ENCODE measurements at places on chromosomes 3 and 15.

- no peak for DNase-seq
Observed at GRCh38 chr3:133667118-133667517, 5.4 kb upstream of the TOPBP1 start.

GRCh38 chr3:111285694-111286093 is 214.1 kb downstream of the NECTIN3 start:
- DNase-seq = no peak

- DNase-seq = no peak
Observed at GRCh38 chr3:179083977-179084376, 12.4 kb upstream of the ZMAT3 start.

DNA sequence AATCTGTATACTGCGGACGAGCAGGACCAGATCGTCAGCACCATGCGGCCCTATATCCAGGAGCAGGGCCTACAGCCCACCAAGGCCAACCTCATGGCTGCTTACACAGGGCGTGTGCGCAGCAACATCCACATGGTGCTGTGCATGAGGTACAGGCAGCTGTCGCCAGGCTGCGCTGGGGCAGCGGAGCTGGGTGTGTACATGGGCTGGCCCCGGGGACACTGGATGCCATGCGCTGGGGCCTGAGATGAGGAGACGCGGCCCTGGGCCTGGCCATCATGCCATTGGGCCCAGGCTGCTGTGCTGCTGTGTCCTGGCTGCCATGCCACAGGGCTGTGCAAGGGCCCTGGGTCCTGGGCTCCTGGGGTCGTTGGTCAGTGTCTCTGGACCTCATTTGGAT is 61.5 kb downstream of the SEMA3G start:
- no peak for DNase-seq

GRCh38 chr3:37591116-37591781 is 270.4 kb upstream of the CTDSPL start:
- no peak for DNase-seq

- no peak for DNase-seq
Observed at GRCh38 chr3:78140866-78141265, 1101.0 kb downstream of the ROBO2 start.

DNA sequence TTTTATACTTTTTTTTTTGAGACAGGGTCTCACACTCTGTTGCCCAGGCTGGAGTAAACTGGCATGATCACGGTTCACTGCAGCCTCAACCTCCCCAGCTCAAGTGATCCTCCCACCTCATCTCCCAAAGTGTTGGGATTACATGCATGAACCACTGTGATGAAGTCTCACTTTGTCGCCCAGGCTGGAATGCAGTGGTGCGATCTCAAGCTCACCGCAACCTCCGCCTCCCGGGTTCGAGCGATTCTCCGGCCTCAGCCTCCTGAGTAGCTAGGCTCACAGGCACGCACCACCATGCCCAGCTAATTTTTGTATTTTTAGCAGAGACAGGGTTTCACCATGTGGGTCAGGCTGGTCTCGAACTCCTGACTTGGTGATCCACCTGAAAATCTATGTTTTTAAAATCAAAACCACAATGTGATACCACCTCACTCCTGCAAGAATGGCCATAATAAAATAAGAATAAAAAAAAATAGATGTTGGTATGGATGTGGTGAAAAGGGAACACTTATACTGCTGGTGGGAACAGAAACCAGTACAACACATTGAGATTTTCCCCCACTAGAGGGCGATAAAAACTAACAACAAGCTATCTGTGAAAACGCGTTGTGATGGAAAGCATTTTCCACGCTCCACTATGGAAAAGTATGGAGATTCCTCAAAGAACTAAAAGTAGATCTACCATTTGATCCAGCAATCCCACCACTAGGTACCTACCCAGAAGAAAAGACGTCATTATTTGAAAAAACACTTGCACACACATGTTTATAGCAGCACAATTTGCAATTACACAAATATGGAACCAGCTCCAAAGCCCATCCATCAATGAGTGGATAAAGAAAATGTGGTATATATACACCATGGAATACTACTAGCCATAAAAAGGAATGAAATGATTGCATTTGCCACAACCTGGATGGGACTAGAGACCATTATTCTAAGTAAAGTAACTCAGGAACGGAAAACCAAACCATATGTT is 26.8 kb upstream of the OCA2 start:
- no peak for DNase-seq

GRCh38 chr3:65961733-65962132 is 77.0 kb downstream of the MAGI1 start:
- DNase-seq = no peak

- no peak for DNase-seq
Observed at GRCh38 chr3:4996223-4996765, 17.1 kb downstream of the BHLHE40 start.

DNA sequence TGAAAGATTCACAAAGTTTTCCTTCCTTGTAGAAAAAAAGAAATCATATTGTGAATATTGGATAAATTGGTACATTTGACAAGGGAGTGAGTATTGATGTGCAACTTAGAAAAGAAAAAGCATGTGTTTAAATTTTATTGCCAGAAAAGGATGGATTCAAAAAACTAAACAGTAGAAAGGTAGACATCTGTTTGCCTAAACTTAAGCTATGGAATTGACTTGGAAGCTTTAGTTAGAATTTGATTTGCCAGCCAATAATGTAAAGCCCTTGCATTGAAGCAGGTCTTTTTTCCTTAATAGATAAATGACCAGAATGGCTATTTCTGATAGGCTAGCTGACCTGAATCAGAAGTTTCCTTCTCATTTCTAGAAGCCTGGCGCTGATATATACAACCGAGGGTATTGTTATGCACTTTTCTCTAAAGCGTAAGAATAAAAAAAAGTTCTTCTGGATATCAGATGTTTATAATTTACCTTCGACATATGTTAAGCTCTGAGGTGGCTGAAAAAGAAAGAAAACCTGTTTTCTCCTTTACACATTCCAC is 4.2 kb downstream of the RARB start:
- DNase-seq = no peak

DNA sequence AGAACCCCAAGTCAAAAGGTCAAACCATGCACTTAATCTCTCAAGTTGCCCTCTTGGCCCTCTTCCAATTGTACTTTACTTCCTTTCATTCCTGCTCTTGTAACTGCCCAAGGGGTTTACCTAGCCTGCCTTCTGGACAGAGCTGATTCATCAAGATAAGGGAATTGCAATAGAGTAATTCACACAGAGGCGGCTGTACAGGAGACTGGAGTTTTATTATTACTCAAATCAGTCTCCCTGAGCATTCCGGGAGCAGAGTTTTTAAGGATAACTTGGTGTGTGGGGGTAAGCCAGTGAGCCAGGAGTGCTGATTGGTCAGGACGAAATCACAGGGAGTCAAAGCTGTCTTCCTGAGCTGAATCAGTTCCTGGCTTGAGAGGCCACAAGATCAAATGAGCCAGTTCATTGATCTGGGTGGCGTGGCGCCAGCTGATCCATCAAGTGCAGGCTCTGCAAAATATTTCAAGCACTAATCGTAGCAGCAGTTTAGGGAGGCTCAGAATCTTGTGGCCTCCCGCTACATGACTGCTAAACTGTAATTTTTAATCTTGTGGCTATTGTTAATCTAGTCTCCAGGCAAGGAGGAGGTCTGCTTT is 590.0 kb downstream of the EPHA3 start:
- no peak for DNase-seq

DNA sequence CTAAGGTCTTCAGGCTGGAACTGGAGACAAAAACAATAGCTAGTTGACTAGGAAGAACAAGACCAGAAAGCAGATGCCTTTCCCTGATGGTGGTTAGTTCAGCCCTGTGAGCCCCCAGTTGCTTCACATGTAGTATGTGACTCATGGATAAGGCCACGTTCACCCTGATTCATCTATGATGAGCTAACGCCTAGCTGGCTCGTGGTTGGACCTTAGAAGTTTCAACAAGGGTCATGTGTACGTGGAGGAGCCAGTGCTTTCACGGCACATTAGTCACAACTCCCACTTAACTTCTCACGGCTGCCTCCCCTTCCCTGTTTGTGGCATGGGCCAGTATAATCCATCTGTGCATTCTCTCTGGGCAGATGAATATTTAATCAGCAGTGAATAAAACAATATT is 20.6 kb downstream of the COL8A1 start:
- DNase-seq = no peak

DNA sequence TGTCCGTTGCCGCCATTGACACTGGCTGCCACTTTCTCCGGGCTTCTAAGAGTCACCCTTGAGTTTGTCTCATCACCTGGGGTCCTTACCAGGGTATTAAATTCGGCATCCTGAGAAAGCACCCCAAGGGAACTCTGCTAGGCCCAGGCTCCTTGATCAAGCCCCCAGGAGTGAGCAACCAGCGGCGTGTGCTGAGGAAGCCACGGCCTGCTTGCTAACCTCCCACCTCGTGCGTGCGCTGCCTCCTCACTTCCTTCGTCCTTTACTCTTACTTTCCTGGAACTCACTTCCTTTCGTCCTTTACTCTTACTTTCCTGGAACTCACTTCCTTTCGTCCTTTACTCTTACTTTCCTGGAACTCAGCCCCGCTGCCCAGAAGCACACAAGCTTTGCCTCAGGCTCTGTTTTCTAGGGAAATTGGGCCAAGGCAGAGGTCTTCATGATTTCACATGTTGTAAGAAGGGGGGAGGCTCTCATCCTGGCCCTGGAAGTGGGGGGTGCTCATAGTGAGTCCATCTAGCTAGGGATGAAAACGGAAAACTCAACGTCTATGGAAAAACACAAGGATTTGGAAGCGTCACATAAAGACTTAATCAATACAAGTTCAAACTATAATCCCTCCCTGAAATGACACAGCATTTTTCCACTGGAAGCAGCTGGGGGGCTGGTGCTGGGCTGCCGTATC is 36.7 kb upstream of the BDH1 start:
- peak; percentile 32 for DNase-seq

GRCh38 chr15:65048241-65048640 is 3.1 kb downstream of the SLC51B start:
- no peak for DNase-seq

DNA sequence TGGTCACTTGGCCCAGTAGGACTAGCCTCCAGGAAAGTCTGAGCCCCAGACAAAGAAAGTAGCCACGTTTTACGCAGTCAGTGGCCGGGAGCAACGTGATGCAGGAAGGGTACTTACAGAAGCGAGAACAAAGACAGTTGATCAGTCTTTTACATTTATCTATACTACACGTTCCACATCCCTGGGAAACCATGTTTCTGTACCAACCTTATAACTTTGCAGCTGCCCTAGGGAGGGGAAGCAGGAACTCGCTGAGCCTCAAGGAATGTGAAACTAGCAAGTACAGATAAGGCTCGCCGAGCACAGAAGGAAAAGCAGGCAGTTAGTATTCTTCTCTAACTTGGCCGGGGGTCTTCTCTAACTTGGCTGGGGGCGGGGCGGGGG is 3.4 kb upstream of the KNL1 start:
- no peak for DNase-seq

DNA sequence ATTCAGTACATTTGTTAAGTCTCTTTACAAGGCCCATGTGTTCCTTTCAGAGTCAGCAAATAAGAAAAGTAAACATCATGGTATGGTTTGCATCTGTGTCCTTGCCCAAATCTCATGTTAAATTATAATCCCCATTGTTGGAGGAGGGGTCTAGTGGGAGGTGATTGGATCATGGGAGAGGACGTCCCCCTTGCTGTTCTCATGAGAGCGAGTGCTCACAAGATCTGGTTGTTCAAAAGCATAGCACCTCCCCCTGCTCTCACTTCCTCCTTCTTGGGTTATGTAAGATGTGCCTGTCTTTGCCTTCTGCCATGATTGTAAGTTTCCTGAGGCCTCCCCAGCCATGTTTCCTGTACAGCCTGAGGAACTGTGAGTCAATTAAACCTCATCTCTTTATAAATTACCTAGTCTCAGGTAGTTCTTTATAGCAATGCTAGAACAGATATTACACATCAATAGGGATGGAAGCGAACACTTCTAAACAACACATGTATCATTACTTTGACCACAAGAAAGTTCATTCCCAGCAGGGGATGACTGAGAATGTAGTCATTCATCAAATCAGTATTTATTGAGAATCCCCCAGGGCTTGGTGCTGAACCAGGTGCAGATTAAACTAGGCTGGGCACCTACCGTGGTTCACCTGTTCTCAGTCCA is 4.1 kb downstream of the EFCAB12 start:
- no peak for DNase-seq

DNA sequence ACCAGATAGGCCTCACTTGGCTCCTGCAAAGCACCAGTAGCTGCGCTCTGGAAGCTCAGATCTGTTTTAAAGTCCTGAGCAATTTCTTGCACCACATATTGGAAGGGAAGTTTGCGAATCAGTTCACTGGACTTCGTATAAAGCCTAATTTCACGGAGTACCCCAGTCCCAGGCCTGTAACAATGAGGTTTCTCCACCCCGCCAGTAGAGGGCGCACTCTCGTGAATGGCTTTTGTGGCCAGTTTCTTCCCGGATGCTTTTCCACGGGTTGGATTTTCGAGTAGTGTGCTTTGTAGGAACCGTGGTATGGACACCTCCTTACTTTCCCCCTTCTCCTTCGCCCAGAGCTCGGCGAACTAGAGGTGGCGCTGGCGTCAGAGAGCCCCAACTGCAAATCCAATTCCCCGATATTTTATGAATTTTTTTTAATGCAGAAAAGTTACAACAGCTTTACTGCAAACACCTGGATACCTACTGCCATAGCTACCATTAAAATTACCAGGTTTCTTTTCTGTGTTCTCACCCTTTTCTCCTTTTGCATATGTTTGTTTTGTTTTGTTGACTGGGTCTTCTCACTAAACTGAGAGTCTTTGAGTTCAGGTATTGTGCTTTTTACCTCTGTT is 13.3 kb downstream of the RARB start:
- DNase-seq = no peak

- DNase-seq = no peak
Observed at GRCh38 chr3:39754549-39754948, 54.9 kb upstream of the MYRIP start.

- no peak for DNase-seq
Observed at GRCh38 chr3:156976933-156977332, 150.8 kb downstream of the LEKR1 start.

- DNase-seq = no peak
Observed at GRCh38 chr15:31206386-31207181, 105.1 kb upstream of the TRPM1 start.

DNA sequence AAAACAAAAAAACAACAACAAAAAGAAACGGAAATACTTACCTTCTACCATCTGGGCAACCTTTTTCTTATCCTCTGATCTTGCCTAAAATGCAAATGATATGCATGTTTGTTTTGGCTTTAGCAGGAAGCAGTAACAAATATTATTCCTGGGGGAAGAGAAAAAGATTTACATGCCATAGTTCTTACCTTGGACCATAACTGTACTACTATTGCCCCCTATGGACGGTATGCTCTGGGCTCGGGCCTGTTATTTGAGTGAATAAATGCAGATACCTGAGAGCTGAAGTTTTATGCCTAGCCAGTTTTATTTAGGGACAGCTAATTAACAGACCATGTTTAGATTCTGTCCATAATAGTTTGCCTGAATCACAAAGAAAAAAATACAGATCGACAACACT is 12.6 kb upstream of the STARD5 start:
- DNase-seq = peak; percentile 35

GRCh38 chr3:179421500-179421899 is 29.8 kb downstream of the GNB4 start:
- no peak for DNase-seq

All from activated CD4-positive, alpha-beta T cell treated with anti-CD3 and anti-CD28 coated beads, Interleukin-2, amount 50 U/mL, for 4 hours (primary cell).